ENCODE measurements at places on chromosomes 5 and 9.

DNA sequence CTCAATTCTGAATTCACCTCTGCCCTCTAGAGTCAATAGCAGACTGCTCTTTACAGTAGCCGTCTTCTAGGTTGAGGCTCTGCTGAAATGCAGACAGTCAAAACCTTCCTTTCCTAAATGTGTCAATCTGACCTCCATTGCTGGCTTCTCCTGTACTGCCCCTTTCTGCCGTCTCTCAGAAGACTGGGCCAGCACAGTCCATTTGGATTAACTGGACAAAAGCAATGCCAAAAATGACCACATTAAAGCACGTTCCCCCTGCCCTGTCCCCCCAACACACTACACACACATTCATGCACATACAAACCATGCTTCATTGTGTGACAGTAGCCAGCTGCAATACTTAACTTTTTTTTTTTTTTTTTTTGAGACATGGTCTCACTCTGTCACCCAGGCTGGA lies 130.2 kb upstream of the LIFR start:
- no peak for DNase-seq

GRCh38 chr5:137470111-137470920 lies 28.8 kb downstream of the SPOCK1 start:
- DNase-seq = no peak

DNA sequence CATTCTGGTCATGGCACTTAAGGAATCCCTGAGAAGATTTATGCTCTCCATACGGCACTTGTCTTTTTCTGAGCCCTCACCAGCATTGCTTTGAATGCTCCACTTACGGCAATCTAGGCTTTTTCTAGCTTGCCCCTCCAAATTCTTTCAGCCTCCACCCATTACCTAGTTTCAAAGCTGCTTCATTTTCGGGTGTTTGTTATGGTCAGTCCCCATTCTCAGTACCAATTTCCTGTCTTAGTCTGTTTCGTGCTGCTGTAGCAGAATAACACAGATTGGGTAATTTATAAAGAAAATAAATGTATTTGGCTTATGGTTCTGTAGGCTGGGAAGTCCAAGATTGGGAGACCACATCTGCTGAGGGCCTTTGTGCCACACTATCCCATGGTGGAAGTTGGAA lies 42.0 kb downstream of the ARHGEF28 start:
- DNase-seq = no peak

GRCh38 chr5:43037636-43038495 lies 2.3 kb downstream of the ANXA2R start:
- DNase-seq = no peak

All from breast epithelium (tissue), 4 donors.